ENCODE measurements at places on chromosomes 4 and X.

DNA sequence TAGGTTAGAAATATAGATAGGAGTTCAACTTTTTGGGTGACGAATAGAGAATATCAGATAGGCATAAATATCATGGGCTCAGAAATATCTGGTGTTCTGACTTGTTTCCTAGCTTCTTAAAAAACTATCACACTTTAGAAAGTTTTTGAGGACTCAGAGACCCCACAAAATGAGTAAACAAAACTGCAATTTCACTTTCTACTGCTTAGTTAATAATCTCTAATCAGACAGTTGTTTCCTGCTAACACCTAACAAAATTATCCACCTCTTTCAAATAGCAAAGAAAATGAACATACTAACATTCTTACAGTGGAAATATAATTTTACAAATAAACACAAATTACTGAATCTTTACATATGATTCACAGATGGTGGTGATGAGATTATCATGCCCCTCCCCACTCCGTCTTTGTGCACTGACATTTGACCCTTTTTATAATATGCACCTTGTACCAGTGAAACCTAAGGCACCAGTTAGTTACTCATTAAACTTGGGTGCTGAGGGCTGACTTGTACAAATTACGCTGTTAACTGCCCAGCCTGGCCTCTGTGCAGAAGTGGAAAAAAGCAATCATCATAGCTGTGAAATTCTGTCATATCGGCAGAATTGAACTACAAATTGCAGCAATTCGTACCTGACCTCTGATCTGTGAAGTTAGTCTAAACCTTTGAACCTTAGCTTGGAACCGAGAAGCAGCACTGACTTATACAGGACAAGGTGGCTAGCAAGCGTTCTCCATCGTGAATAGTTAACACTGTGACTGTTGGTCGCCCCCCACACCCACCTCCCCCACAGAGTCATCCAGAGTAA lies 138.7 kb downstream of the CHRNA9 start:
- no peak for DNase-seq

- DNase-seq = peak; percentile 3
Measured at GRCh38 chrX:74292808-74293123, 11.2 kb upstream of the ZCCHC13 start.

GRCh38 chrX:46978341-46979291 lies 66.4 kb downstream of the JADE3 start:
- peak; percentile 73 for DNase-seq

- DNase-seq = no peak
Measured at GRCh38 chr4:140240237-140240636, 86.3 kb upstream of the MAML3 start.

DNA sequence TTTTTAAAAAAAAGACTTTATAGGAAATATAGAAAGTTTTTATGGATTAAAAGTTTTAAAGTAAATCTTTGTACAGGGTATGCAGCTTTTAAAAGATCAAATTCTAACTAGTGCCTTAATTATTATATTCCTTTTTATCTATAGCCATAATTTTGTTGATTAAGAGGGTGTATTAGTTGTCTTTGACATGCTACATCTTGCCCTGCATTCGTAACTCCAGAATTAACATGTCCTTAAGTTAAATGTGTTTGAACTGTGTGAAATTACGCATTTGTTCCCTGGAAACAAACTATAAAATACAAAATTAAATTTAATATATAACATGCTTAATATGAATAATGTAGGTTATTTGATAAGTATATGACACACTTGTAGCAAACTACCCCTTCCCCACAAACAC lies 66.3 kb downstream of the PTPN13 start:
- DNase-seq = no peak
